Sigmoid colon (tissue), 7 donors: ENCODE measurements at places on chromosomes 7 and 10. TPM values are rescaled to one million over a fixed set of nuclear protein-coding genes. Genes with fewer than 3 reads are reported as not detected.

GARIN1A gene
- 0.49 TPM for total RNA-seq

MARCHF5 gene
- 23.5 TPM for total RNA-seq

CDNF gene
- total RNA-seq, result not detected

CCDC126 gene
- 11.1 TPM for total RNA-seq

GRCh38 chr10:114624951-114625780, 32.9 kb downstream of the ABLIM1 start:
- no peak for DNase-seq

DNA sequence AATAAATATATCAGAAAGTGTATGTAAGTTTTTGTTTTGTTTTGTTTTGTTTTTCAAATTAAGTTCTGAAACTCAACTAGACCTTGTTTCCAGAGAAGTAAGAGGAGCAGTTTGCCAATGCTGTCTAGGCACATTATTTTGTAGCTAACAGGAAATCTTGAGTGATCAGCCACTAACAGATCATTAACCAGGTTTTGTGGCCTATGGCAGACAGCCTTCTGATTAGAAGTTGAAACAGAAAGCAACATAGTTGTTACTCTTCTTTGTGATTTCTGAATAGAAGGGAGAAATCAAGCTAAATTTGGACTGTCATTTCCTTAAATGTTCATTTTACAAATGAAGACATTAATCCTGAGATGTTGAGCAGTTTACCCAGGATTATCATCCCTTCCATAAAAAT, 142.6 kb downstream of the PLXDC2 start:
- no peak for DNase-seq

DNA sequence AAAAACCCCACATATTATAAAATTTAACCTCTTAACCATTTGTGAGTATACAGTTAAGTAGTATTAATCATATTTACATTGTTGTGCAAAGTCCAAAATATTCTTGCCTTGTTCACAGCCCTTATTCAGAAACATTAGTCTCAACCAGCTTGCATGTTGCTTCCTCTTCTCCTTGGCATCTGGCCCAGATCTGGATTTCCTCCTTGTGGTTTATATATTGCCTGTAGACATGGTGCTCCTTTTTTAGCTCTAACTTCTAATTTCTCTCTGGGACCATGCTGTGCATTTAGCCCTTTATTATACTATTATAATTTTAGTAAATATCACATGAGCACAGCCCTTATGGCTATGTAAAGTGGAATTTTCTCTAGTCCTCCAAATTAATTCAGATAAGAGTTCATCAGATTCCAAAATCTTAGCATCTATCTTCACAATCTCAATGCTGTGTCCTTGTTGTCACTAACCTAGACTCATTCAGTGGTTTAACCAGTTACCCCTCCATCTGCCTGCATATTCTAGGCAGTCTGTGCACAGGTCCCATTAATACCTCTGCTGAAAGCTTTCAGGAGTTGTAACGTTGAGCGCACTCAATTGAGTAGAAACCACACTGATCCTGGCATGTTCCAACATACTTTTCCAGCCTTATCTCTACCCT, 7.9 kb downstream of the CPED1 start:
- DNase-seq, result peak; percentile 93
